ENCODE measurements at places on chromosomes 13 and 19.
A peak's percentile ranks its signal among the peaks of the same experiment; 100 is the strongest.

DNA sequence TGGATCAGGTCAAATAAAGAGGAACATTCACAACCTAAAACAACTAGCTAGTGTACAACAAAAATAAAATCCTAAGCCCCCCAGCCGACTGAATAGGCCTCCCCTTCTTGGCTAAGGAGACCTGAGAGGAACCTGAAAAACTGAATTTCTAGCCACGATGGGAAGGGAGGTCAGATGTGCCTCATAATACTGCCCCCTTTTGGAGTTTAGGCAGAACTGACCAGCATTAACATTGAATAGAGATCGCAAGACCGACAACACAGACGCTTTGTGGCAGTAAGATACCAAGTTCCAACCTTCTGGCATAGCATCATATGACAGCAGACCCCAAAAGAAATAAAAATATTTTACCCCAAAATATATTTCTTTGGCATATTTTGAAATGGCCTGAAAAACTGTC is 15.9 kb downstream of the CBY2 start:
- DNase-seq, result no peak

DNA sequence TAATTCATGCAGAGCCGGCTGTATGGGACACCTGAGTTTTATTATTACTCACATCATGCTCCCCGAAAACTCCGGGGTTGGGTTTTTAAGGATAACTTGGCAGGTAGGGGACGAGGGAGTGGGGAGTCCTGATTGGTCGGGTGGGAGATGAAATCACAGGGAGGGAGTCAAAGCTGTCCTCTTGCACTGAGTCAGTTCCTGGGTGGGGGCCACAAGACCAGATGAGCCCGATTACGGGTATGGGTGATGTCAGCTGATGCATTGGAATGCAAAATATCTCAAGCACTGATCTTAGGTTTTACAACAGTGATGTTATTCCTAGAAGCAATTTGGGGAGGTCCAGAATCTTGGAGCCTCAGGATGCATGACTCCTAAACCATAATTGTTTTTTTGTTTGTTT is 18.6 kb upstream of the COG3 start:
- DNase-seq, result no peak

- DNase-seq, result no peak
Measured at GRCh38 chr13:21676611-21677021, 5.7 kb downstream of the FGF9 start.

GRCh38 chr13:48508011-48508410 is 24.9 kb downstream of the RCBTB2 start:
- DNase-seq, result no peak

GRCh38 chr13:95588721-95589120 is 36.2 kb downstream of the CLDN10 start:
- no peak for DNase-seq

GRCh38 chr13:31198519-31198918 is 1.3 kb upstream of the B3GLCT start:
- no peak for DNase-seq

GRCh38 chr13:99320693-99321481 is 13.7 kb upstream of the GPR183 start:
- no peak for DNase-seq

- no peak for DNase-seq
Measured at GRCh38 chr13:24630851-24631620, 49.2 kb upstream of the ATP12A start.

DNA sequence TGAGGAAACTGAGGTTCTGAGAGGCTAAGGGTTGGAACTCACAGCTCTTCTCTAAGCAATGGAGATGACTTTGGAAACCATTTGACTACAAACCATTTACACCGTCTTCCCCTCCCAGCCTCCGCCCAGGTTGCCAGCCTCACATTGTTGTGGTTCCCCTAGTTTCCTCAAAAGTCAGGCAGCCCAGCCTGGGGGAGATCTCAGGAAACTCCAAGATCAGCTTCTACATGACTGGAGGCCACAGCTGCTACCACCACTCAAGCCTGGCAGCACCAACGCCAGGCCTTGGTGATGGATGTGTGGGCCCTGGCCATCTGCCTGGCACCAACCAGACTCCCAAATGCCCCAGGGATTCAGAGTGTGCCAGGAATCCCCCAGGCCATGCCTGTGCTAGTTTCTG is 207.9 kb downstream of the TSHZ3 start:
- no peak for DNase-seq

GRCh38 chr19:23596872-23597271 is 90.1 kb downstream of the ZNF675 start:
- DNase-seq, result no peak

DNA sequence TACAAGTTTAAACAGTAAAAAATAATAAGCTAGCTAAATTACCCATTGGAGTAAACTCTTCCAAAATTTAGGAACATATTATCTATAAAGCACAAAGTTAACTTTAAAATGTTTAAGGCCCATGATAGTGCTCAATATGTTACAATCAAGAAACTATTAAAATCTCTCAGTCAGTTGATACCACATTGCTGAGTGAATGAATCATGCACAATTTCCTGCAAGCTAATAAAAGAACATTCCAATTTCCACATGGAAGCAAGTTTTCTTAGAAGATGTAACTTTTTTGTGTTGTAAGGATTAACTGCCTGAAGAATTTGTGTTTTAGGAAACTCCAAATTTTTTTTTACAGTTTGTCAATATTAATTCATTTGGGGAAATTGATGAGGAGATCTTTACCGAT is 666.6 kb downstream of the SLITRK1 start:
- no peak for DNase-seq

- DNase-seq, result no peak
Measured at GRCh38 chr19:13778847-13779246, 4.6 kb downstream of the C19orf53 start.

DNA sequence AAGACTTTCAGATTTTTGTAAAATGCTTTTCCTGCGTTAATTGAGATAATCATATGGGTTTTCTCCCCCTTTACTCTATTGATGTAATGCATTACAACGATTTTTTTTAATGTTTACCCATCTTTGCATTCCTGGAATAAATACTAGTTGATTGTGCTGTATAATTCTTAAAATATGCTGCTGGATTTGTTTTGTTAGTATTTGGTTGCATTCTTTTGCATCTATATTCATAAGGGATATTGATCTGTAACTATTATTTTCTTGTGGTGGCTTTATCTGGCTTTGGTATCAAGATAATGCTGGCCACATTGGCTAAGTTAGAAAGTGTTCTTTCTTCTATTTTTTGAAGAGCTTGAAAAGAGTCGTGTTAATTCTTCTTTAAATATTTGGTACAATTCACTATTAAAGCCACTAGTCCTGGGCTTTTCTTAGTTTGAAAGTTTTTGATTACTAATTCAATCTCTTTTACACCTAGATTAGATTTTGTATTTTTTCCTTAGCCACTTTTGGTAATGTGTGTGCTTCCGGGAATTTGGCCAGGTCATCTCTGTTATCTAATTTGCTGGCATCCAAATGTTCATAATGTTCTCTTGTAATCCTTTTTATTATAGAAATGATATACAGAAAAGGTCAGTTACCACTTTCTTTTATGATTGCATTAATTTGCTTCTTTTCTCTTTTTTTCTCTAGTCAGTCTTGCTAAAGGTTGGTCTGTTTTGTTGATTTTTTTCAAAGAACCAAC is 29.8 kb downstream of the KL start:
- DNase-seq, result no peak

GRCh38 chr19:4415352-4415751 is 12.9 kb downstream of the CHAF1A start:
- DNase-seq, result no peak

GRCh38 chr13:107217251-107217650 is 649.3 kb upstream of the ARGLU1 start:
- DNase-seq, result no peak

- DNase-seq, result no peak
Measured at GRCh38 chr13:94309997-94310855, 169.3 kb downstream of the DCT start.

GRCh38 chr13:32590266-32590665 is 4.0 kb downstream of the PDS5B start:
- no peak for DNase-seq

DNA sequence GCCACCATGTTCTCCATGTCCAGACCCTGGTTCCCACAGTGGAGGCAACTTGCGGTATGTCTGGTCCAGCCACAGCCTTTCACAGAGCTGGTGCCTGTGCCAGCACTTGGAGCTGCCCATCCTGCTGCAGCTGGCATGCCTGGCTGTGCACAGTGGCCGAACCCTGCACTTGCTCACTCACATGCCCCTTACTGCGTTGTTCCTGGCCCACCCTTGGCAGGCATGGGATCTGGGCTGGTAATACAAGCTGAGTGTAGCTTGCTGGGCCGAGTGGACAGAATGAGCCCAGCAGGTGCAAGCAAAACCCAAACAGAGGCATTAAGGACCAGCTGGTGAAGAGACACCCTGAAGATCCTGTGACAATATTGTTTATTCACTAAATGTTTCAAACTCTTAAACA is 583.9 kb upstream of the SLITRK6 start:
- no peak for DNase-seq

DNA sequence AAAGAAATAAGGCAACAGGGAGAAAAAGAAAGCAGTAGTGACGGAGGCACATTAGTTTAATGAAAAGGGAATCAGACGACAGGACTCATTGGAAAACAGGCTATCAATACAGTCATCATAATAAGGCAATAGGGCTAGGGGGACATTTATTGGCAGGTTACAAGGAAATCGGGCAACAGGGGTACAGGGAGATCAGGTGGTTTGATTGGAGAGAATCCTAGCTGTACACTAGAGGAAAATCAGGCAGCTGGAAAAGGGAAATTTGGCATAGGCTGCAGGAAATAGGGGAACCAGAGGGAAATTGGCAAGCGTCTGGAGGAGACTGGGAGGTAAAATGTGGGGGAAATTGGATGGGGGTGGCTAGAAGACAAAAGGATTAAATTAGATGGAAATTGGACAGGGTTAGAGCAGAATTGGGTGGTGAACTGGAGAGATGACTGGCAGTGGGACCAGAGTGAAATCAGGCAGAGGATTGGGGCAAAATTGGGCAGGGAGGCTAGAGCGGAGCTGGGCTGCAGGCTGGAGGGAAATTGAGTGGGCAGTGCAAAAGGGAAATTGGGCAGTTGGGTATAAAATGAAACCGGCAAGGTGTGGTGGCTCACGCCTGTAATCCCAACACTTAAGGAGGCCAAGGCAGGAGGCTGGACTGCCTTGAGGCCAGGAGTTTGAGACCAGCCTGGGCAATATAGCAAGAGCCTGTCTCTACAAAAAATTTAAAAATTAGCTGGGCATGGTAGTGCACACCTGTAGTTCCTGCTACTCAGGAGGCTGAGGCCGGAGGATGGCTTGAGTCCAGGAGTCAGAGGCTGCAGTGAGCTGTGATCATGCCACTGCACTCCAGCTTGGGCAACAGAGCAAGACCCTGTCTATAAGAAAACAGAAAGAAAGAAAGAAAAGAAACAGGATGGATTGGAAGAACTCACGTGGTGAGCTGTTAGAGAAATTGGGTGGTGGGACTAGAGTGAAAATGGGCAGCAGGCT is 7.4 kb downstream of the LRFN3 start:
- no peak for DNase-seq

GRCh38 chr13:109198585-109198984 is 569.2 kb downstream of the MYO16 start:
- DNase-seq, result no peak

DNA sequence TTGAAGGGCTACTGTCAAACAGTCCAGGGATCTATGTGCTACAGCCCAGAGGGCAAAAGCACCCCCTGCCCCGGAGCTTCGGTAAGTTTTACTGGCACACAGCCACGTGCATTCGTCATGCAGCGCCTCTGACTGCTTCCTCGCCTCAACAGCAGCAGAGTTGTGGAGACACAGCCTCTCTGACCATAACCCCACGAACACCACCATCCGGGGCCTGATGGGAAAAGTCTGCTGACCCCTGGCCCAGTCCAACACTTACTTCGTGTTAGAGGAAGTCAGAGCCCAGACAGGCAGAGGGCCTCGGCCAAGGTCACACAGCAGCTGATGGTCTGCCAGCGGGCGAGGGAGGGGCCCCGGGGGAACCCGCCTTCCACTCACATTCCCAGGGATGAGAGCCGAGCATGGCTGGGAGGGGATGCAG is 5.1 kb downstream of the CBARP start:
- DNase-seq, result no peak

DNA sequence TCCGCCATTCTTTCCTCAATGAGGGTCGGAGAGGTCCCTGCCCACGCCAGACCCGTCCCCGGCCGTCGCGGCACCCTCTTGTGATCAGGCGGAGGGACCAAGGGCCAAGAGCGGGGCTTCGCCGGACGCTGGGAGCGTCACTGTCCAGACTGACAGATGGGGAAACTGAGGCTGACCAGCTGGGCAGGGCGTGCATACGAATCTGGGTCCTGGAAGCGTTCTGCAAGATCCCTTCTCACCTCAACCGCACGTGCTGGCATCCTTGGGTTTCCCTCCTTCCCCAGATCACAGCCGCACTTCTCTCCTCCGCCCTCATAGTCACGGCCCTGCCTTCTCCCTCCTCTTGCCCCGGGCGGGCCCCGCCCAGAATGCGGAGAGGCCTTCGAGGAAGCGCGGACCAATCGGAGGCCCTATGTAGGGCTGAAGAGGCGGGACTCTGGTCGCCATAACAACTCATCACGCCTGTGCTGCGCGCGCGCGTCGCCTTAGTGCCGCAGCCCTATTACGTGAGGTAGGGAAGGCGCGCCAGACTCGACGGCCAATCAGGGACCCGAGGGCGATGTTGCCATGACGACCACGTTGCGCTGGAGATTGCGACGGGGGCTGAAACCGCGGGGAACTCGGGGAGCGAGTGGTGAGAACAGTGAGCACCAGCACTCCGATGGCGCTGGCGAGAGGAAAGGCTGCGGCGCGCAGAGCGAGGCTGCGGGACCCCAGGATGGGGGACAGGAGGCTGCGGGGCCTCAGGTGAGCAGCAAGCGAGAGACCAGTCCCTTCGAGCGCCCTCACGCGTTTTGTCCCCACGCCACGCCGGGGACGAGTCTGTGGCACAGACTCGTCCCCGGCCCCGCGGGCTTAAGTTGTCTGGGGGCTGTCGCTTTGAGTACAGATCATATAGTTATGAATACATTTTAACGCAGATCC is 5.7 kb downstream of the RNF225 start:
- DNase-seq, result peak; percentile 98

GRCh38 chr19:39637891-39638290 is 17.8 kb upstream of the LGALS16 start:
- DNase-seq, result no peak

GRCh38 chr13:55653497-55653896 is 1487.2 kb upstream of the PRR20A start:
- DNase-seq, result no peak

DNA sequence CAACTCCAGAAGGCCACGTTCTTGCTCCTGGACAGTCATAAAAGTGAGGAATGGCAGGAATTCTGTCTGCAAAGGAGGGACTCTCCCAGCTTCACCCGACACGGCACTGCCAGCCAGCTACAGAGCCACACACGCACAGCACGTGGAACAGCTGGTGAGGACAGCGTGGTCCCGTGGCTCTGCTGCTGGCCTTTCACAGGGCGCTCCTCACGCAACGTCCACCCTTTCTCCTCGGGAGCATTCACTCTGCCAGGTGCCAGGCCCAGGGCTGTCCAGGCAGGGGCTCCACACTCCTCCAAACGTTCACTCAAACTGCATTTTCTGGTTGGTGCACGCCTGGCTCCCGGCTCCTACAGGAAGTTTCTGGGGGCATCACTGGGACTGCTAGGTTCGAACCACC is 14.4 kb downstream of the GRTP1 start:
- DNase-seq, result no peak
